ENCODE measurements at places on chromosomes 6 and 20.

GRCh38 chr20:48621376-48622078, 206.3 kb downstream of the PREX1 start:
- DNase-seq, result peak; percentile 57

DNA sequence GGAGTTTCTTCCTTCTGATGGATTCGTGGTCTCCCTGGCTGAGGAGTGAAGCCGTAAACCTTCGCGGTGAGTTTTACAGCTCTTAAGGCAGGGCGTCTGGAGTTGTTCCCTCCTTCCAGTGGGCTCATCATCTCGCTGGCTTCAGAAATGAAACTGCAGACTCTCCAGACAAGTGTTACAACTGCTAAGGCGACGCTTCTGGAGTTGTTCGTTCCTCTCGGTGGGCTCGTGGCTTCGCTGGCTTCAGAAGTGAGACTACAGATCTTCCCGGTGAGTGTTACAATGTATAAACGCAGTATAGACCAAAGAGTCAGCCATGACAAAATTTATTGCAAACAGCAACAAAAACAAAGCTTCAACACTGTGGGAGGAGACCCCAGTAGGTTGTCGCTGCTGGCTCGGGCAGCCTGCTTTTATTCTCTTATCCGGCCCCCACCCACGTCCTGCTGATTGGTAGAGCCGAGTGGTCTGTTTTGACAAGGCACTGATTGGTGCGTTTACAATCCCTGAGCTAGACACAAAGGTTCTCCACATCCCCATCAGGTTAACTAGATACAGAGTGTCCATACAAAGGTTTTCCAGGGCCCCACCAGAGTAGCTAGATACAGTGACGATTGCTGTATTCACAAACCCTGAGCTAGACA, 113.2 kb downstream of the GPX5 start:
- no peak for DNase-seq

- DNase-seq, result no peak
Observed at GRCh38 chr6:16493802-16494201, 255.4 kb downstream of the GMPR start.

- no peak for DNase-seq
Observed at GRCh38 chr20:23225407-23226060, 125.1 kb upstream of the NXT1 start.

- no peak for DNase-seq
Observed at GRCh38 chr6:130009146-130009545, 9.2 kb upstream of the L3MBTL3 start.

GRCh38 chr20:41234546-41234945, 83.0 kb downstream of the ZHX3 start:
- DNase-seq, result no peak

DNA sequence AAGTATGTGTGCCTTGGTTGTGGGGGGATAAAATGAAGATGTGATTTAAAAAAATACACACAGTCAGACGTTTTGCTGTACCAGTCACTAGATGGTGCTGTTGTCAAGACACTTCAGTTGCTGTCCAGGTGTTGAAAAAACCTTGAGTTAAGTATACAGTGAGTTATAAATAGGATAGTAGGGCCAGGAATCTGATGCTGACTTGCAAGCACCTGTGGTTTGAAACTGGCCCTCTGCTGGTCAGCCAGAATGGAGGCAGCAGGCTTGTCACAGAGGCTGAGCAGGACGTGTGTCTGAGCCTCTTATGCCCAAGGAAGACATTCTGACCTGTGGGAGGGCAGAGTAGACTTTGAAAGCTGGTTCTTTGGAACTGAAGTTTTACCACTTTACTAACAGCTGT, 27.8 kb downstream of the RNF8 start:
- DNase-seq, result peak; percentile 93

- DNase-seq, result no peak
Observed at GRCh38 chr6:147579667-147580066, 71.2 kb downstream of the SAMD5 start.

DNA sequence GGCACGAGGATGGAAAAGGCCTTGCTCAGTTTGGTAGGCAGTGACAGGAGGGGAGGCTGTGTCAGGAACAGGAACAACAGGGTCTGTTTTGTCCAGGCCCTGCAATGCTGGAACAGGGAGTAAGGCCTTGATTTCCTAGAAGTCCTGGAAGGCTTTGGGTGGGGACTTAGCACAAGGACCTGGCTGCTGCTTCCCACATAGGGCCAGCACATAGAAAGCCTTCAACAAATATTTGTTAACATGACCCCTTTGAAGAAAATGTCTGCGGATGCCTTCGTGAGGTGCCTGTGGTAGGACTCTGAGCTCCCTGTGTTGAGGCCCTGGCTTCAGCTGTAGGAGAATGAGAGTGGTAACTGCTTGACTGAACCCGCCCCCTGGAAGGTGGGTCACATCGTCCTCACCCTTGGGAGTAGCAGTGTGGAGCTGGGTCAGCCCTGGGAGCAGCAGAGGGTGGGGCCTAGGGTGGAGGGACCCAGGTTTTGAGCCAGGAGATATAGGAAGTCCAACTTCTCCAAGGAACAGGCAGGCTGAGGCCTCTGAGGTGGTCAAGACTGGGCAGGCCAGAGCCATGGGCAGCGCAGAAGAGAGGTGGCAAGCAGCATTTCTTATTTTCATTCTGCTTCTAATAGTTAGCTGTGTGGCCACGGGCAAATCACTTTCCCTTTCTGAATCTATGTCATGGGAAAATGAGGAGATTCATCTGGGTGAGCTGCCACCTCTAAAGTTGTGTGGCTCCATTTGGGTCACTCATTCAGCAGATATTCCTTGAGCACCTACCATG, 50.0 kb downstream of the CNBD2 start:
- no peak for DNase-seq

- DNase-seq, result no peak
Observed at GRCh38 chr6:89339565-89339964, 13.0 kb downstream of the UBE2J1 start.

DNA sequence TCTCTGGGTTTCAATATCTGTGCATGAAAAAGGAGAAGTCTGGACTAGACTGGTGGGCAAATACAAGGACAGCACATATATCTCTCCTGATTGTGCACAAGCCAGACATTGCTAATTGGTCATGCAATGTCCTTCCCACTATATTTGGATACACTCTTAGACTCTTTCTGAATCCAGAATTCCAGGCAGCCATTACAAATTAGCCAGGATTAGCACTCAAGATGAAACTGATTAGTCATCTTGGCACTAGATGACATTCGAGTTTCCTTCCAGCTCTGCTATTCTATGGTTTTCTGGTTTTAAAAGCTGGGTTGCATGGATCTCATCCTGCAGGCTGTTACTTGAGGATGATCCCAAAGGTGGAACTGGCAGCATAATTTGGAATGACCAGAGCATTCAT, 73.2 kb downstream of the SCP2D1 start:
- DNase-seq, result no peak

DNA sequence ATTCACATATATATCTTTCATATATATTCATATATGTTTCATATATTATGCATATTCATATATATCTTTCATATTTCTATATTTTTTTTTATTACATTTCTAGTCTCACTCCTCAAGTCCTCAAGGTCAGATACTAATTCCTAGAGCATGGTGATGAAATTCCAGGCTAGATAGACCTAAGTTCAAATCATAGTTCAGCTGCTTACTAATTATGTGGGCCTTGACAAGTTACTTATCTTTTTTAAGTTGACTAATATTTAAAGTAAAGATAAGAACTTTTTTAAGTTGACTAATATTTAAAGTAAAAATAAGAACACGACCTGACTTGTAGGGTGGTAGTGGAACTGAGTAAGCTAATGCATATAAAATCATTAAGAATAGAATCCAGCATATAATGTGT, 495.6 kb upstream of the MAN1A1 start:
- no peak for DNase-seq

- DNase-seq, result no peak
Observed at GRCh38 chr6:167703781-167704180, 122.9 kb upstream of the AFDN start.

- DNase-seq, result no peak
Observed at GRCh38 chr20:54669040-54669363, 193.6 kb downstream of the DOK5 start.

DNA sequence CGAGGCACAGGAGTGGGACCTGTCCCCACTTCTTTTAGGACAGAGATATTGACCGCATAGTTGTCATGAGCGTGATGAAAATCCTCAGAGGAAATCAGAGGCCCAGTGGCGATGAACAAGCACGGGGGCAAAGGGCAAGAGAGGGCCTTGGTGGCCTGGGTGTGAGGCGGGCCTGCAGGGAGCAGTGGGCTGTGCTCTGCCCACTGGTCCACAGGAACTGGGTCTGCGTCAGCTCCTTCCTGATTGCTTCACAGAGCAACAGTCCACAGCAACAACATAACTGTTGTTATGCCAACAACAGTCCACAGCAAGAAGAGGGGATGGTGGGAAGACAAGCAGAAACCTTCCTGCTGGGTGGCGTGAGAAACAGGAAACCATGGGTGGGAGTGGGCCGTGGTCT, 335.6 kb downstream of the ZFAND3 start:
- no peak for DNase-seq

GRCh38 chr6:11736601-11737000, 42.0 kb downstream of the ADTRP start:
- DNase-seq, result no peak

Measured in T47D (cell line).